ENCODE measurements at places on chromosomes 2 and 18. TPM values are rescaled to one million over a fixed set of nuclear protein-coding genes. Genes with fewer than 3 reads are reported as not detected.

DNA sequence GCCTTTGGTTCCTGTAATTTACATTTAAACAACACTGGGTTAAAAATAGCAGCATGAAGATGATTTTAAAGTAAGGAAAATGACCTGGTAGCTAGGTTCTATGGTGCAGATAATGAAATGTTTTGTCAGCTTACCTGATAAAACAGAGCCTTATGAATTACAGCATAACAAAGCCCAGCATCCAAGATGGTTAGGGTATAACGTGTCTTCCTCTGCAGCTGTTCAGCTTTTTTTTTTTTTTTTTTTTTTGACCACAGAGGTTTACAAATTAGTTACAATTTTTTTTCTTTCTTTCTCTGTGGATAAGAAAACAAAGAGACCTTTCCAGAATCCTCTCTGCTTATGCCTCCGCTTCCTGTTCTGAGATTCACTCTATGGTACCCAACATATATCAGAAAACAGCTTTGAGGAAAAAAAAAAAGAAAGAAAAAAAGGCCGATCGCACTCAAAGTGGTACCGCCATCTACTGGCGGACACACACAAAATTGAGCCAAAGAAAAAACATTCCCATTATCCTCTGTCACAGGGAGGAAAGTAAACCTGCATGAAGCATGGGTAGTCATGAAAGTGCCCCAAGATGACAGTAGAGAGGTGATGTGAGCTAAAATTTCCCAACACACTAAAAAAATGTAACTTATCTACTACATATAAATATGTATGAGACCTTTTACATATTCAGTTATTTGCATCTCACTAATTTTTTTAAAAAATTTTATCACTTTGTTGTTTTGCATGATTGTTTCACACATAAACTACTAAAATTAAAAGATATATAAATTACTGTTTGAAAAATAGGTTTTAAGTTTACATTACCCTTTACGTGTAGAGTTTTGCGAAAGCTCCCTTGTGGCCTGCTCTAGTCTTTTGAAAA lies at the start of gene SCN3A:
TSS of gene SCN3A (minus strand) at position 362 of the 871 bp plus-strand sequence. CDS start 27,656 bp downstream, outside the sequence.
- DNase-seq, result peak; percentile 17
- H3K36me3 ChIP-seq, result no peaks in the 10 kb centered on the region
- peaks cover 4% of the 10 kb centered on the region for H3K4me1 ChIP-seq
- no peaks in the 10 kb centered on the region for H3K27me3 ChIP-seq
- H3K27ac ChIP-seq, result no peak within 1 kb of the TSS
- H3K4me3 ChIP-seq, result no peak within 1 kb of the TSS

DNA sequence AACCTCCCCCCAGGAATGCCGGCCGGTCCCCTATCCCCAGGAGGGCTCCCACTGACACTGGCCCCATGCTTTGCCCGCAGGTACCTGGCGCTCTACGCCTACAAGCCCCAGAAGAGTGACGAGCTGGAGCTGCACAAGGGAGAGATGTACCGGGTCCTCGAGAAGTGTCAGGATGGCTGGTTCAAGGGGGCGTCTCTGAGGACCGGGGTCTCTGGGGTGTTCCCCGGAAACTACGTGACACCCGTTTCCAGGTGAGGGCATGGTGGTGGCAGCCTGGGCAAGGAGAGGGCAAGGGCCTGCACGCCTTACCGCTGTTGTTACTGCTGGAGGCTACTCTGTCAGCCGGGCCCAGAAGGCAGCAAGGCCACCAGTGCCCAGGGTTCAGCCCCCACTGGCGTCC lies 181.3 kb downstream of the SEPTIN10 start:
- no peaks in the 10 kb centered on the region for H3K36me3 ChIP-seq
- H3K4me1 ChIP-seq, result no peaks in the 10 kb centered on the region
- H3K4me3 ChIP-seq, result no peak overlapping the region
- H3K27me3 ChIP-seq, result no peaks in the 10 kb centered on the region

- no peak overlapping the region for H3K27ac ChIP-seq
- H3K4me1 ChIP-seq, result peaks cover 38% of the 10 kb centered on the region
- no peaks in the 10 kb centered on the region for H3K27me3 ChIP-seq
- DNase-seq, result no peak
Measured at GRCh38 chr2:160901613-160902012, 258.6 kb upstream of the TANK start.

GRCh38 chr2:30566631-30567030 lies 119.6 kb downstream of the LCLAT1 start:
- DNase-seq, result no peak
- no peaks in the 10 kb centered on the region for H3K27me3 ChIP-seq
- no peaks in the 10 kb centered on the region for H3K4me1 ChIP-seq
- peaks cover 5% of the 10 kb centered on the region for H3K36me3 ChIP-seq
- H3K4me3 ChIP-seq, result no peak overlapping the region

DNA sequence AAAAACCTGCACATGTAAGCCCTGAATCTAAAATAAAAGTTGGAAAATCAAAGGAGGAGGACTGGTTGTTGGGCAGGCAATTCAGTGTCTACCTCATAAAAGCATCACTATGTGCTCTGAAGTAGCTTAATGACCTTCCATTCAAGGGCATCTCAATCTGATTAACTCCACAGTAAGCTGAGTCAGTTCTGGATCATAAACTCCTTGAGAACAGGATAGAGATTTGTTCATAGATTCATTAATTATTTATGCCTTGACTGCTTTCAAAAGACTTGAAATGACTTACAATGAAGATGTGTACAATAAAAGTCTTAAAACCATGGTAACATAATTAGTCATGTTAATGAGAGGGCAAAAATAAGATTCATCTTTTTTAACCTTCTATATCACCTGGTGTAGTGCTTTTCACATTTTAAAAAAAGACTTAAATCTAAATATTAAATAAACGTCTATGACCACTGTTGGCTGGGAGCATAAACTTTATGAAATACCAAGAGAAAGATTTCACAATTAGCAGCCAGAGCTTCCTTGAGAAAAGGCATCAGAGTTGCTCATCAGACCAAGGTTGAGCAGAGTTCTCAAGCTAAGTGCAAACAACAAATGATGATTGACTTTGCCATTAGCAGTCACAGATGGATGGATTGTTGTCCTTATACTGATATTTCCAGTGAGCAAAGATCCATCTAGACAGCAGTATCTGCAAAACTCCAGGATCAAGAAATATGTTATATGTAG lies 237.3 kb upstream of the THUMPD2 start:
- H3K27ac ChIP-seq, result no peak overlapping the region
- no peak for DNase-seq
- H3K27me3 ChIP-seq, result no peaks in the 10 kb centered on the region
- H3K36me3 ChIP-seq, result peaks cover 37% of the 10 kb centered on the region
- peaks cover 3% of the 10 kb centered on the region for H3K4me1 ChIP-seq
- no peak overlapping the region for H3K4me3 ChIP-seq

GRCh38 chr18:62531078-62531477 lies 8.3 kb downstream of the ZCCHC2 start:
- H3K36me3 ChIP-seq, result no peaks in the 10 kb centered on the region
- 0 out of 2 replicates have a peak overlapping the region, but pooled peaks have one; percentile 1 for H3K27ac ChIP-seq
- no peak overlapping the region for H3K4me3 ChIP-seq
- H3K27me3 ChIP-seq, result peaks cover 3% of the 10 kb centered on the region
- peaks cover 22% of the 10 kb centered on the region for H3K4me1 ChIP-seq

- H3K27ac ChIP-seq, result peak overlapping the region; percentile 63
- no peak for DNase-seq
- H3K4me3 ChIP-seq, result peak overlapping the region; percentile 40
- peaks cover 40% of the 10 kb centered on the region for H3K4me1 ChIP-seq
Measured at GRCh38 chr2:150120326-150120955, 367.0 kb downstream of the RND3 start.

The CFLAR gene
- 19.9 TPM for total RNA-seq

The FRZB gene
- 1.5 TPM for total RNA-seq

The RSAD2 gene
- not detected for total RNA-seq

The PARD6G gene
- total RNA-seq, result 14.4 TPM

The DYNAP gene
- total RNA-seq, result 0.46 TPM

The CNRIP1 gene
- total RNA-seq, result 1.6 TPM

The RBKS gene
- total RNA-seq, result 1.2 TPM

The RANBP2 gene
- total RNA-seq, result 90.4 TPM

The SLC23A3 gene
- total RNA-seq, result 0.55 TPM

Measured in WTC11 (cell line).